NCI-H2081 (cell line): ENCODE measurements at places on chromosomes 2 and 18.

DNA sequence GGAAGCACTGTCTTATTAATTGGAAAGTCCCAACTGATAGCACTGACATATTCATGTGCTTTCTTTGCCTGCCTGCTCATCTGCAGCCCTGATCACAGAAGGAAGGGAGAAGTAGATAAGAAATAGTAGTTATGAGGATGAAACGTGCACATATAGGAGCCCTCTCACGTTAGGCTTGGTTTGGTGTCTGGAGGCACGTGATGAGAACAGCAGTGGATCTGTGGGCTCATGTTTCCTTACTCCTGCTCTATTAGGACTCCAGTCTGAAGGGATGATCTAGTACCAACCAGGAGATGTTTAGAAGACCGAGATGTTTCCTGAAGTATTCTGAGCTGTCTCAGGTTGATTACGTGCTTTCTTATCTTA lies 84.9 kb downstream of the MAP4K4 start:
- DNase-seq, result no peak

- no peak for DNase-seq
These were observed 30.3 kb downstream of the AKAIN1 start for GRCh38 chr18:5166606-5167280.

- no peak for DNase-seq
These were observed 172.7 kb downstream of the HRH4 start for GRCh38 chr18:24633121-24633520.

- DNase-seq, result no peak
These were observed 15.4 kb downstream of the DSG2 start for GRCh38 chr18:31513189-31513935.

GRCh38 chr18:70425236-70425635 lies 136.4 kb downstream of the SOCS6 start:
- no peak for DNase-seq

DNA sequence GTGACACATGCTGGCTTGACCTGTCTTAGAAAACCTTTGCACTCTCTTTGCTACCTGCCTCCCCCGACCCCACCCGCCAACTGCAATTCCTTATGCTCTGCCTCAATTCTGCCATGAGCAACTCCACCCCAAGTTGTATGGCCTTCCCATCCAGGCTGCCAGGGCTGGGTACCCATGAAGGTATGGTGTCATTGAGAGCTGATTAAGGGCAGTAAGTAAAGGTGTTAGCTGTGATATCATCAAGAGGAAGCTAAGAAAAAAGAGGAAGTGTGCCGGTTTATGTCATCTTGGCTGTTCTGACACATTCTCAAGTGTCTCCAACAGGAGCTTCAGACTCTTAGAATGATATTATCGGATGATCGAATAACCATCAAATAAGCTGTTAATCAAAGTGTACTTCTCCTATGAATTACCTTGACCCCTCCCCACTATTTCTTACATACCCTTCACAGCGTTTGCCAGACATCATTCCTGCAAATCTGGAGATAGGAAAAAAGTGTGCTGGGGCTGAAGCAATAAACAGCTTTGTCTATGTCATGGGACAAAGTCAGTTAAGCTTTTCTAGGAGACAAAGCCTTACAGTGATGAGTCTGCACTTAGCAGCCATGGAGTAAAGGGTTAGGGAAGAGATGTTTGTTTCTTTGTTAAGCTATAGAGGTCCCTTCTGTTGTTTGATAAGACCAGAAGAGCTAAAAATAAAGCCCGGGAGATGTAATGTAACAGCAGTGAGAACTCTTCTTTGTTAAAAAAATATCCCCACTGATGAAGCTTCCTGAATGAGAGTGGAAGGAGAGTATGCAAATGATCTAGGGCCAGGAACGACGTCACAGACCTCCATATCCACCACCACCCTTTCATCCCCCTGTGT lies 40.4 kb upstream of the SMAD2 start:
- DNase-seq, result no peak

- no peak for DNase-seq
These were observed 110.1 kb downstream of the MAIP1 start for GRCh38 chr2:200065477-200065876.

DNA sequence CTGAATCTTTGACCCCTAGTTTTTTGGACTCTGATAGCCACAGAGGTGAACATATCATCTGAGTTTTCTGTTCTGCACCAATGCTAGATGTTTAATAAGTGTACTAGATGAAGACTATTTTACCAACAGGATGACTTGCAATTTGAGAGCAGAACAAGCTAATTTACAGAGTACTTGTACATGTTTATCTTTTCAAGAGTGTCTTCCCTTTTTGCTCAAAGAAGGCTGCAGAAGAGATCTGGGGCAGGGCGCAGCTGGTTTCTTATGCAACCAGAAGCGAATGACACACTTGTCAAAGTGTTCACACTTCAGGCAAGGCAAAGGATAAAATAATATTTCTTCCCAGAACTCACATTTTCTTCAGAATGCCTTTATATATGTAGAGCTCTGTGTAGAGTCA lies 86.0 kb downstream of the VWA3B start:
- no peak for DNase-seq

DNA sequence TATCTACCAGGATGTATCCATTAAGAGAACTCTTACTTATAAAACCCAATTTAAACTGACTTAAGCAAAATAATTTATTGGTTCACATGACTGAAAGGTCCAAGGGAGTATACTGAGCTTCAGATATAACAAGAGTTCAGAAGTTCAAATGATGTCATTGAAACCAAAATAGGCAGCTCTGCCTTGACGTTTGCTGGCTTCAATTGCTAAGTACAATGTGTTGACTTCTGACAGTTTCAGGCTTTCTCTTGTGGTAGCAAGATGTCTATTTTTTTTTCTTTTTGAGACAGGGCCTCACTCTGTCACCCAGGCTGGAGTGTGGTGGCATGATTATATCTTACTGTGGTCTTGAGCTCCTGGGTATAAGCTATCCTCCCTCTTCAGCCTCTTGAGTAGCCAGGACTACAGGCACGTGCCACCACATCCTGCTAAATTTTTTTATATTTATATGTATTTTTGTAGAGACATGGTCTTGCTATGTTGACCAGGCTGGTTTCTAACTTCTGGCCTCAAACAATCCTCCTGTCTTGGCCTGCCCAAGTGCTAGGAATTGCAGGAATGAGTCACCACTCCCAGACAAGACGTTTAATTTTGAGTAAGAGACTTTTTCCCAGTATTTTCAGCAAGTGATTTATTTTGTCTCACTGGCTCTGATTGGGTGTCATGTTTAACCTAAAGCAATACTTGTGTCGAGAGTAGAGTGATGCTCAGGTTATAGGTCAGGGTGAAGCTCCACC lies 184.8 kb downstream of the NR4A2 start:
- no peak for DNase-seq

DNA sequence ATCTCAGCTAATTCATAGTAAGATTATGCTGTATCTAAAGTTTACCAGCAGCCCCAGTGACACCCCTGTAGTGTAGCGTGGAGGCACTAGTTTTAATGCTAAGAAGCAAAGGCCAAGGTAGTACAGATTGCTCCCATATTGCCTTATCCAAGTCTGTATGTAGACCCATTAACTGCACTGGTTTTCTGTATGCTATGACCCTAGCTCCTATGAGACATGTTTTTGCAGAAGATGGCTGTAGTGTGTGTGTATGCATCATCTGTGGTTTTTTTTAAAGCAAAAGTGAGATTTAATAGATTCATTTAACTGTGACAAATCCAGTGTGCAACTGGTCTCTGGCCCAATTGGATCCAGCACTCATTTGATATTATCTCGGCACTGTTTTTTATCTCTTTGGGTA lies 86.5 kb downstream of the HAUS1 start:
- no peak for DNase-seq

DNA sequence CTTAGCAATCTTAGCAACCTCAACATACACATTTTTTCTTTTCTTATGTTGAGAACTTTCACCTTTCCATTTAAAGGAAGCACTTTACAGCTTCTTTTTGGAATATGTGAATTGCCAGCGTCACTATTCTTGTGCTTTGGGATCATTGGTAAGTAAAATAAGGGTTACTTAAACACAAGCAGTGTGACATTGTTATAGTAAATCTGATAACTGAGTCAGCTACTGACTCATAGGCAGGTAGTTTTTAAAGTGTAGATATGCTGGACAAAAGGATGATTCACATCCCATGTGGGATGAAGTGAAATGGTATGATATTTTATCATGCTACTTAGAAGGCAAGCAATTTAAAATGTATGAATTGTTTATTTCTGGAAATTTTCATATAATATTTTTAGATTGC lies 637.2 kb downstream of the DCDC2C start:
- no peak for DNase-seq

- DNase-seq, result peak; percentile 7
These were observed 453.9 kb upstream of the TRIB2 start for GRCh38 chr2:12262681-12263436.

- no peak for DNase-seq
These were observed 27.9 kb downstream of the SETBP1 start for GRCh38 chr18:44708451-44709083.

GRCh38 chr2:19759880-19760279 lies 141.9 kb downstream of the TTC32 start:
- no peak for DNase-seq
